PC-9 (cell line): ENCODE measurements at places on chromosomes 12 and 14. TPM values are rescaled to one million over a fixed set of nuclear protein-coding genes. Genes with fewer than 3 reads are reported as not detected.
A peak's percentile ranks its signal among the peaks of the same experiment; 100 is the strongest.

- H3K27ac ChIP-seq = 0 out of 2 replicates have a peak overlapping the region, but pooled peaks have one; percentile 35
- H3K4me3 ChIP-seq = peak overlapping the region; percentile 44; the same call in 1 of the 2 replicates
- DNase-seq = peak; percentile 72
- H3K36me3 ChIP-seq = 0 out of 2 replicates have a peak, but pooled peaks cover 4% of the 10 kb centered on the region
- H3K4me1 ChIP-seq = peaks cover 6% of the 10 kb centered on the region; the same call in 1 of the 2 replicates
- H3K27me3 ChIP-seq = no peaks in the 10 kb centered on the region
Observed at GRCh38 chr12:102063069-102063468, 1.3 kb upstream of the WASHC3 start.

GRCh38 chr12:92847368-92847767 lies 81.7 kb downstream of the EEA1 start:
- no peaks in the 10 kb centered on the region for H3K36me3 ChIP-seq
- no peak overlapping the region for H3K27ac ChIP-seq
- no peak for DNase-seq
- no peaks in the 10 kb centered on the region for H3K27me3 ChIP-seq

GRCh38 chr12:6569312-6569711 lies 1.2 kb upstream of the NOP2 start:
- H3K4me1 ChIP-seq = peaks cover 16% of the 10 kb centered on the region
- peaks cover 46% of the 10 kb centered on the region for H3K36me3 ChIP-seq
- H3K4me3 ChIP-seq = peak overlapping the region; percentile 82; the same call in 1 of the 2 replicates

DNA sequence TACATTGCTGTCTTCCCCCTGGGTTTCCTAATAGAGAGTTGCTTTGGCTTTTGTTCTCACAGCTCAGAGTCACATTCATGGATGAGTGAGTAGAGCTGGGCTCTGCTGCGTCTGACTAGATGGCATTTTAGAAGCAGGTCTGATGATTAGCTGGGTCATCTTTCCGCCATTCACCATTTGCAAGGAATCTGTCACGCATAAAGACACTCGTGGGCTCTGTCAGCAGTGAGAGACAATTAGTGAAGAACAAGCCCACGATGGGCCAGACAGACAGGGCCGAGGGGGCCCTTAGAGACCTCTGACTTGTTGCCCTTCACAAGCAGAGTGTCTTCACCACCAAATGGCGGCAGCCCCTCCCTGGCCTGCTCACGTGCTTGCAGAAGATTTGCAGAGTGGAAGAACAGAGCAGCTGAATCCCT lies 175.0 kb downstream of the CRADD start:
- H3K4me3 ChIP-seq = no peak overlapping the region
- DNase-seq = no peak
- H3K4me1 ChIP-seq = no peaks in the 10 kb centered on the region

GRCh38 chr12:3622021-3622821 lies 130.7 kb downstream of the CRACR2A start:
- H3K27ac ChIP-seq = no peak overlapping the region
- H3K27me3 ChIP-seq = peaks cover 97% of the 10 kb centered on the region
- H3K4me1 ChIP-seq = no peaks in the 10 kb centered on the region
- no peaks in the 10 kb centered on the region for H3K36me3 ChIP-seq

DNA sequence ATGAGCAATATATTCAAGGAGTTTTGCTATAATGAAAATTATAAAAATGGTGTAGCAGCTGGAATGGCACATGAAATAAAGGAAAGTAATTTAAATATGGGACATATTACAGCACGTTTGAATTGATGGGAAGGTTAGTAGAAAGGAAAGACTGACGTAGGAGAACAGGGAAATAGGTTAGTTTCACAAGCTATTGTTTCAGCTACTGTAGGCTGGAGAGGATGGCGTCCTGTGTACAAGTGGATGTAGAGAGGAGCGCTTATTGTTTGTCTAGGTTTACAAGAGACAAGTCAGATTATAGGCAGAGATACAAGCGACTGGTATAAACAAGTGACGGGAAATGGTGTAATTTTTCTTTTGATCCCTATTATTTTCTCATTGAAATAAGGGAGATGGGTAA lies 431.2 kb upstream of the PDE3A start:
- no peaks in the 10 kb centered on the region for H3K4me1 ChIP-seq
- no peaks in the 10 kb centered on the region for H3K36me3 ChIP-seq
- DNase-seq = no peak
- H3K27me3 ChIP-seq = no peaks in the 10 kb centered on the region
- H3K4me3 ChIP-seq = no peak overlapping the region

Gene NXPH4
- total RNA-seq = 20.3 and 20.6 TPM in 2 replicates

Gene XPOT
- total RNA-seq = 95.6 and 122 TPM in 2 replicates

Gene LACRT
- total RNA-seq = not detected in 2 replicates

Gene GLIPR1
- 6.2 and 14.1 TPM in 2 replicates for total RNA-seq
